K562 (cell line): ENCODE measurements at places on chromosomes 11 and 22.

GRCh38 chr11:119794756-119795155 lies 65.8 kb upstream of the NECTIN1 start:
- no peak for DNase-seq

GRCh38 chr22:23408321-23408720 lies 171.8 kb downstream of the IGLL1 start:
- no peak for DNase-seq

- peak; percentile 65 for DNase-seq
Observed at GRCh38 chr11:1826552-1827094, 8.2 kb upstream of the SYT8 start.

DNA sequence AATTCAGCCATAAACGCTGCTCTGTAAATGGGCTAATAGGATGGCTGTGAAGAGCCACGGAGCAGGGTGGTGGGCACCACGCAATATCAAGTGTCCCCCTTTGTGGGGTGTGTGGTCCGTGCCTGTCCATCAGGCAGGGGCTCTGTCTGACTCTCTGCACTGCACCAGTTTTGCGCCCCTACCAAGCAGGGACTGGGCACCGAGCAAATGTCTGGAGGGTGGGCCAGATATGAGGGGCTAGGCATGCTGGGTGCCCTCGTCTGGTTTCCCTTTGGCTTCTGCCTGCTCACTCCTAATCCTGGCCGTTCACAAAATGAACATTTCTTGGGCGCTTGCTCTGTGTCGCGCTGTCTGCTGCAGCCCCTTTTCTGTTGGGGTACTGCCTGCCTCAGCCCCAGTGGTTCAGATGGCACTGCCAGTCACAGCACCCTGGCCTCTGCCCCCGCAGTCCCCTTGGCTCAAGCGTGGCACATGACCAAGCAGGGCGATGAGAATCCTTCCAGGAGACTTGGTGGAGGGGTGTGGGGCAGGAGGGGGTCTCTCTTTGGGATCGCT lies 37.1 kb upstream of the CELSR1 start:
- no peak for DNase-seq

DNA sequence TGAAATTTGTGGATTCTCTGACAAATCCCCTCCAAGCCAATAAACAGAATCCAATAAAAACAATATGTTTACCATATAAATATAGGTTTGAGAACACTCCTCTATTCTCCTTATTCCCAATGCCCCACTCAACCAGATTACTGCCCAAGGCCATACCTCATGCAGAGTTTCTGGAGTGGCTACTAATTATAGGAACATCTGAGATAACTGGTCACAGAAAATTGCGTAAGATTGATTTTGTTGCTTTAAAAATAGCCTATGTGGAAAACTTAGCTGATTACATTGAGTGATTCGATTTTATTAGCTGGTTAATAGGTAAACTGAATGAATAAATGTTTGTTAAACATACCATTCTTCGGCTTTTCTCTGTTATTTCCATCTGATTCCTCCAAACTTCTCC lies 48.0 kb downstream of the ME3 start:
- no peak for DNase-seq

GRCh38 chr11:82864268-82864667 lies 36.0 kb downstream of the PRCP start:
- no peak for DNase-seq

DNA sequence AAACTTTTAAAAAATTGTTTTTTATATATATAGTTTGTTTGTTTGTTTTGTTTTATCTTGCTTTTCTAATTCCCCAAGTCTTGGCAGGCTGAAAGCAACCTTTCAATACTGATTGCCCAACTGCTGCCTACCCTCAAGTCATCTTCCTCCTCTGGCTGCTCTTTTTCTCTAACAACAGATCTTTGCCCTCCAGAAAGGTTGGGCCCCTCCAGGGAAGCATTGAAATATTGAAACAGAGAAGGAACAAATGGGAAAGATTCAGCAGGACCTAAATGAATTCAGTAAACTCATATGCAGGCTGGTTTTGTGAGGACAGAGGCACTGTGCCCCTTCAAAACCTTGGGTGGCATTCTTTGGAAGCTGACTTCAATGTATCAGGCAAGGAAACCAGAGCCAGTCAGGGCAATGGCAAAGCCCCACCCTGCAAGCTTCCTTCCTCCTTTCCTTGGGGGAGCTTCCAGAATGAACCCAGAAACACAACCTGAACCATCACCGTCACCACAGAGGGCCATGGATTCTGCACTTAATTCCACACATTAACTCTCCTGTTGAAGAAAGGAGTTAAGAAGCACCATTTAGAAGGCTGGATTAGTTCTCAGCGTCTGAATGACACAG lies 815 bp upstream of the MS4A6A start:
- DNase-seq: no peak

DNA sequence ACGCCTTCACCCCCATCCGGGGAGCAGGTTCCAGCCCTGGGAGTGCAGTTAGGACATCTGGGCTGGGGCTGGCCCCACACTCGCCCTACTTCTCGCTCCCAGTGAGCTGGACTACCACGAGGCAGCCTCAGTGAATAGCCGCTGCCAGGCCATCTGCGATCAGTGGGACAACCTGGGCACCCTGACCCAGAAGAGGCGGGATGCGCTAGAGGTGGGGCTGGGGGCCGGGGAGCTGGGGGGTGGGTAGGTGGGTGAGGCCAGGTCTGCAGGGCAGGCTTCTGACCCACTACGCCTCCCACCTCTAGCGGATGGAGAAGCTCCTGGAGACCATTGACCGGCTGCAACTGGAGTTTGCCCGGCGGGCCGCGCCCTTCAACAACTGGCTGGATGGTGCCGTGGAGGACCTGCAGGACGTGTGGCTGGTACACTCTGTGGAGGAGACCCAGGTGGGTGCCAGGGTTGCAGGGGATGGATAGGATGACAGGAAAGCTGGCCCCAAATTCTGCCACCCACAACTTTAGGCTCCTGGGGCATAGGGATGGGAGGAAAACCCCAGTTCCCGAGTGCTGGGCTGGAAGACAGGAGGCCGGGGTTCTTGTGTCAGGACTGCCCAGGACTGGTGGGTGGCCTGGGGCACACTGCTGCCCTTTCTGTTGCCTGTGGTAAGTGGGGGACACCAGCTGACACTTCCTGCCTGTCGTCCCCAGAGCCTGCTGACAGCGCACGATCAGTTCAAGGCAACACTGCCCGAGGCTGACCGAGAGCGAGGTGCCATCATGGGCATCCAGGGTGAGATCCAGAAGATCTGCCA lies 8.3 kb downstream of the CTSF start:
- no peak for DNase-seq

DNA sequence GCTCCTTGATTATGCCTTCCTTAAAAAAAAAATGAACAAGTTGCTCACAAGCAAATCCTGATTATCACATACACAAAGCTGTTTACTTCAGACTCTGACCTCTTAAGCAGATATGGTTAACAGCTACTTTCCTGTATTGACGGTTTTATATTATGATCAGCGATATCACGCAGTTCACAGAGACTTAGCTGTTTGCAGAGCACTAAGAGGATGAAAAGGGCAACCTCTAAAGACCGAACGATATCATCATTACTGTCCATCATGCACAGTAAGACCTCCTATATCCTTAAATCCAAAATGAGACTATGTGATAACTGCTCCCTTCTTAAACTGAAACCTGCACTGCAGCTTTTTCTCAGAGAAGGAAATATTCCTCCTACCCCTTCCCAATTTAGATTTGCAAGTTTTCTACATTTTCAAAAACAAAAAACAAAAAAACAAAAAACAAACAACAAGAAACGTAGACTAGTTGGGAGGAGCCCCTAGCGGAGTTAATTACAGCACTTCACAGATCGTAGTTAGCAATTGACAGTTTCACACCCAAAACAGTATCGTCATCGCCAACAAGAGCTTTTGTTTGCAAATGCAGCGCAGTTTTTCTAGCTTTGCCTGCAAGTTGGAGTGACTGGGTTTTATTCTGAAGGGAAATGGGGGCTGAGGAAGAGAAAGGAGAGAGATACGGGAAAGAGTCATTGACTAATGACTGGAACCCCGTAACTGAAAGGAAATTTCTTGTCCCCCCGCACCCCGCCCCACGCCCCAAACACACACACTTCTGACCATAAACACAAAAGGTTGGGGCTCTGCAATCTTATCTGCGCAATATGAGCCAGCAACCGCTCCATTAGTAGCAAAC lies 1.2 kb downstream of the DDX6 start:
- DNase-seq: peak; percentile 16

DNA sequence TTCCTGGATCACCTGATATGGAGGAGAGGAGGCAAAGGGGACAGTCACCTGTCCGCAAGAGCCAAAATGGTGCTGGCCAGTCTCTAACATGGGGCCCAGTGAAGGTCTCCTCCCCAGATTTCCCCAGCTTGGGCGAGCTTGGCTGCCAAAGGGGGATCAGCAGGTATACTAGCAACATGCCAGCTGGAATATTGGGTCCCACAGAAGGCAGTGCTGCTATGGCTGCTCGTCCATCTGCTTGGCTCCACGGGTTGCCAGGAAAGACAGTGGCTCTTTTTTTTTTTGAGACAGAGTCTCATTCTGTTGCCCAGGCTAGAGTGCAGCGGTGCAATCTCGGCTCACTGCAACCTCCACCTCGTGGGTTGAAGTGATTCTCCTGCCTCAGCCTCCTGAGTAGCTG lies 12.7 kb upstream of the KAT5 start:
- no peak for DNase-seq

DNA sequence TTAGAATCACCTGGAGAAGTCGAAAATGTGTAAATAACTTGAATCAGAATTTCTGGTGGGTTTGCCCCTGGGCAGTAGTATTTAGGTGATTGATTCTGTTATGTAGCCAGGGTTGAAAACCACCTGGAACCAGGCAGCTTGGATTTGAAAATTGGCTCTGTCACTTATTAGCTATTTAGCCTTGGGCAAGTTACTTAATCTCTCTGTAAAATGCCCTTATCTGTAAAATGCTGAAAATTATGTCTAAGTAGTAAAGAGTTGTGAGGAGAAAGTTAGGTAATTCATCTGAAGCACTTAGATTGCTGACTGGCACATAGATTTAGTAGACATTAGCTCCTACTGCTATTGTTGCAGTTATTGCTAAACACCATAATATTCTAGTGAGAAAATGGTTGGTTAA lies 49.3 kb downstream of the PPME1 start:
- DNase-seq: no peak

- DNase-seq: peak; percentile 85
Observed at GRCh38 chr22:50306753-50307749, at the start of gene PLXNB2. TSS of gene PLXNB2 (minus strand) at chr22:50307646. CDS start at chr22:50290584, 17,062 bp downstream.

DNA sequence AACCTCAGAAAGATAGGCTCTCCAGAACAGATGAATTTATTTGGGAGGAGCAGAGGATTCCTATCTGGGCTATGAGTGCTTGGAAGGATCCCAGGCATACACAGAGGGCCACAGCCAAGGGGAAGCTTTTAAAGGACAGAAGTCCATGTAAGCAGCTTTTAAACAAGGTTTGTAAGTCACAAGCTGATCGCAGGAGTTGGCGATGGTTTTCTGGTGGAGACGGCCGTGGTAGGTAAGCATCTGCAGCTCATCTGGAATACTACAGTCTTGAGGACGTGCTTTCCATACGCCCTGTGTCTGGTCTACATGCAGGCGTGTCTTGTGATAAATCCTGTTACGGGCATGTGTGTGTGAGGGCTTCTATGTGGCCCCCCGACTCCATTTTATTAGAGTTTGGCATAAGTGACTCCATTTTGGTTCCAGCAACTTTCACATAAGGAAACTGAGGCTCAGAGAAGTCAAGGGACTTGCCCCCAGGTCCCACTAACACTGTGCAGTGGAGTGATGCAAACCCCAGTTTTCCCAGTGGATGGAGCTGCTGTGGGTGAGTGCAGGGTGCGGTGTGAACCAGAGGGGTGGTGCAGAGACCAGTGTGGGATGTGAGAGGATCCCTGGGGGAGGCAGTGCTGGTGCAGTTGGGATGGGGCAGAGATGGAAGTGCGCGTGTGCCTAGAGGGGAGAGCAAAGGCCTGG lies 11.8 kb upstream of the ACY3 start:
- no peak for DNase-seq

DNA sequence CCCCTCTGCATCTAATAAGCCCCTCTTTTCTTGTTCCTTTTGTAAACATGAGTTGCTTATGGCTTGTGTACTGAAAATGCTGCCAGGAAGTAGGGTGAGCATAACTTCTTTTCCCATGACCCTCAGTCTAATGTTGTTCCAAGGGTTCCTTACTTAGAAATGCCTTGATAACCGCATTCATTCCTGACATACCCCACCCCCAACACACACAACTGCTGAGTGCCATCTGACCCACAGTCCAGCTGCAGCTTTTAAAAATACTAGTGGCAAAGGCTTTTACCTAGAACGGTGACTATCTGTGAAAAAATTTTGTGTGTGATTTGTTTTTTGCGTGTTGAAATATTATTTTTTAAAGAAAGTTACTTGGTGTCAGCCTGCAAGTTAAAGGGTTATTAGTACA lies 52.6 kb downstream of the ARHGAP42 start:
- DNase-seq: no peak

DNA sequence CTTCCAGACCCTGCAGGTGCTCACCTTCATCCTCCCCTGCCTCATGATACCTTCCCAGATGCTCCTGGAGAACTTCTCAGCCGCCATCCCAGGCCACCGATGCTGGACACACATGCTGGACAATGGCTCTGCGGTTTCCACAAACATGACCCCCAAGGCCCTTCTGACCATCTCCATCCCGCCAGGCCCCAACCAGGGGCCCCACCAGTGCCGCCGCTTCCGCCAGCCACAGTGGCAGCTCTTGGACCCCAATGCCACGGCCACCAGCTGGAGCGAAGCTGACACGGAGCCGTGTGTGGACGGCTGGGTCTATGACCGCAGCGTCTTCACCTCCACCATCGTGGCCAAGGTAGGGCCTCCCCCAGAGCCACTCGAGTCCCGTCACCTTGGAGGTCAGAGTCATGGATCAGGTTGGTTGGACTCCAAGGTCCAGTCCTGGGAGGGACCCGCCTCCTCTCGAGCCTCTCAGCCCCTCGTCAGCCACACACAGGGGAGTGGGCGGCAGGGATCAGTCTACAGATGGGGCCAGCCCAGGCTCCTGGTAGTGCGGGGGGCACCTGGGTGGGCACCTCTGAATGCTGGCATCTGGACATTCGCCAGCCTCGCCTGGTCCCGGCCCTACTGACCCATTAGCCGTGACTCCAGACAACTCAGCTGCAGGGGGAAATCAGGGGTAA lies 34.8 kb upstream of the SLC22A12 start:
- no peak for DNase-seq

- no peak for DNase-seq
Observed at GRCh38 chr11:23959462-23959861, 537.4 kb upstream of the LUZP2 start.

DNA sequence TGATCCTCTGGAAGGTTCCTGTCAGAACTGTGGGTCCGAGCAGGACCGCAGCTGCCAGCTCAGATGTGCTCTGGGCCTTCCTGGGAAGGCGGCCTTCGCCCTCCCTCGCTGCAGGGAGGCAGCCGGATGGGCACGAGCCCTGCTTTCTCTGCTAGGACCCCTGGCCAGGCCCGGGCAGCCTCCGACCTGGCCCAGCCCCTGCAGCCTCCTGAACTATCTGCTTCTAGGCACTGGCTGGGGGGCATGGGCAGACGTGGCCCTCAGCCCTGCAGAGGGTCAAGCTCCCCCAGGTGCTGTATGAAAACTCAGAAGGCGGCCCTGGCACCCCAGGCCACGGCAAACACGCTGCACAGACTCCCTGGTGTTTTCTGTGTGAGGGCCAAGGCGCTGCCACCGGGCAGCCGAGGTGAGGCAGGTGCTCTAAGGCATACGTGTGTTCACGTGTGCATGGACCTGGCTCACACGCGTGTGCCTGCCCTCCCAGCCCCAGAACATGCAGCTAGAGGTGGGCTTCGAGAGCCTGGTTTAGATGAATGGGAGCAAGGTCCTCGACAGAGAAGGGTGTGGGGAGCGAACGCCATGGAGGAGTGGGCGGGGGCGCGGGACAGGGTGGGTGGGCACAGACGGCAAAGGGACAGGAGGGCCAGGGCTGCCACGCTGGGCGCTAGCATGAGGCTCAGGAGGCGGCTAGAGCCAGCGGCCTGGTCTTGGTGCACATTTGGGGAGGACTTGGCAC lies 4.3 kb downstream of the LRFN4 start:
- no peak for DNase-seq
